Spinal cord (tissue), 10 donors: ENCODE measurements at places on chromosomes 2 and 18. TPM values are rescaled to one million over a fixed set of nuclear protein-coding genes. Genes with fewer than 3 reads are reported as not detected.

The EN1 gene
- total RNA-seq = 0.40 TPM

The ZBTB7C gene
- 7.6 TPM for total RNA-seq

The LMAN1 gene
- 63.2 TPM for total RNA-seq

The RGPD4 gene
- total RNA-seq = 0.10 TPM

The DTNA gene
- total RNA-seq = 123 TPM

DNA sequence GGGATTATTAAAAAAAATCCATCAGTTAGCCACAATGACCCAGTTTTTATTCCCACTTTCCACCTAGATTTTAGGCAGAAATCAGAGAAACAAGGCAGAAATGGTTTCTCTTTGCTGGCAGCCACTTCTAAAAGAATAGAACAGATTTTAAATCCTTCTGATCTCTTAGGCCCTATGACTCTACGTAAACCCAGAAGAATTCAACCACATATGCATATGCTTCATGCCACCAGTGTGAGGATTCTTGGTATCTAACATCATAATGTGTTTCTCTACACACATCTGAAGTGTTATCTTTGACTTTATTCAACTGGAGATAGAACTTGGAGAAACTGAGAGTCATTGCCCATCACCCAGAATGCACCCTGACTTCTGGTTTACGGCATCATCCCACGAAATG is 128.7 kb upstream of the TANK start:
- DNase-seq = no peak
- H3K27me3 ChIP-seq = no peaks in the 10 kb centered on the region
- no peaks in the 10 kb centered on the region for H3K4me1 ChIP-seq
- H3K27ac ChIP-seq = no peak overlapping the region

GRCh38 chr18:49944663-49945062 is 131.3 kb upstream of the ACAA2 start:
- no peak overlapping the region for H3K27ac ChIP-seq
- H3K27me3 ChIP-seq = no peaks in the 10 kb centered on the region
- H3K36me3 ChIP-seq = no peaks in the 10 kb centered on the region
- H3K4me1 ChIP-seq = no peaks in the 10 kb centered on the region

GRCh38 chr2:127485051-127485693 is 41.1 kb downstream of the IWS1 start:
- no peaks in the 10 kb centered on the region for H3K4me1 ChIP-seq
- H3K36me3 ChIP-seq = peaks cover 39% of the 10 kb centered on the region
- H3K27me3 ChIP-seq = no peaks in the 10 kb centered on the region

- no peak for DNase-seq
- no peak overlapping the region for H3K27ac ChIP-seq
- H3K27me3 ChIP-seq = no peaks in the 10 kb centered on the region
- no peaks in the 10 kb centered on the region for H3K4me1 ChIP-seq
- no peak overlapping the region for H3K4me3 ChIP-seq
These were observed 37.0 kb downstream of the KLHL14 start for GRCh38 chr18:32735781-32736180.

DNA sequence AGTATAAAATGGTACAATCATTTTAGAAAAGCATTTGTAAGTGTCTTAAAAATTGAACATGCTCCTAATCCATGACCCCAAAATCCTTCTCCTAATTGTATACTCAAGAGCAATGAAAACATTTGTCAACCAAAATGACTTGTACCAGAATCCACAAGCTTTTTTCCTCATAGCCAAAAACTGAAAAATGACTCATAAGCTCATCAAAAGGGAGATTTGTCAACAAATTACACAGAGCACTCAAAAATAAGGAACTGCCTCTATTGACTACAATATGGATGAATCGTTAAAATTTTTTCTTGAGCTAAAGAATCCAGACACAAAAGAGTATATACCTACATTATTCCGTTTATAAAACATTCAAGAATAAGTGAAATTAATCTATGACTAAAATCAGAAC is 544.8 kb downstream of the ARHGAP15 start:
- H3K4me1 ChIP-seq = no peaks in the 10 kb centered on the region
- no peaks in the 10 kb centered on the region for H3K27me3 ChIP-seq
- no peak for DNase-seq
- H3K27ac ChIP-seq = no peak overlapping the region
- H3K36me3 ChIP-seq = no peaks in the 10 kb centered on the region
- no peak overlapping the region for H3K4me3 ChIP-seq

DNA sequence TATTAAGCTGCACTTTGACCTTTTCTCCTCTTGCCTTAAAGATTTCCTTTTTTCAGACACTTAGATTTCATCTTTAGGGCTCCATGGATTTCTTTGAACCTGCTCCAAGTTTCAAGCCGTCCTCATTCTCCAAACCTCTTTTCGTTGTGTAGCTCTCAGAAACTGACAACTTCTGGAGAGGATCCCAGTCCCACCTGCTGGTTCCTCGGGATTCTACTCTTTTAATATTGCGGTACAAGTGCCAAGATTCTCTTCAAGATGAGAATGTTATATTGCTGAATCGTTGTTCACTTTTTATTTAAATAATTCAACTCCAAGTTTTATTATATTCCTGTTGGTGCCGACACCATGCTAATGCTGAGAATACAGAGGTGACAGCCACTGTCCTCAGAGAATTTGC is 141.1 kb downstream of the CDH20 start:
- peaks cover 13% of the 10 kb centered on the region for H3K4me1 ChIP-seq
- no peak overlapping the region for H3K4me3 ChIP-seq
- peak overlapping the region; percentile 38 for H3K27ac ChIP-seq
- H3K27me3 ChIP-seq = peaks cover 3% of the 10 kb centered on the region

GRCh38 chr2:64976276-64976675 is 12.9 kb upstream of the SLC1A4 start:
- H3K4me1 ChIP-seq = peaks cover 4% of the 10 kb centered on the region
- no peak for DNase-seq

DNA sequence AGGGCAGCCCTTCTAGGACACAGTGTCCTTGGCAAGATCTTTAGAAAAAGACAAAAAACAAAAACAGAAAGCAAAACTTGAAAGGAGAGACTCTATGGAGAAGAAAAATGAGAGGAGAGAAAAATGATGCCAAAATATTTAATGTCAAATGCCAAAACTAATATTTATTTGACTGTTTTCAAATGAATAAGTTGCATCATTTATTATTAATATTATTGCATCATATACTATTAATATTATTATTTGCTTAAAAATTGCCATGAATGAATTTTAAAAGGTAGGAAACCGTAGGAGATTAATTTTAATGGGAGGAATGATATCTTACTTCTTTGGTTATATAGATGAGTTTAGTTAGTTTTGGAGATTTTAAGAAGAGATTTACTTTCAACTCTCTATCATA is 144.3 kb downstream of the DAW1 start:
- no peaks in the 10 kb centered on the region for H3K4me1 ChIP-seq
- H3K4me3 ChIP-seq = no peak overlapping the region
- no peaks in the 10 kb centered on the region for H3K27me3 ChIP-seq
- no peaks in the 10 kb centered on the region for H3K36me3 ChIP-seq
- DNase-seq = no peak

DNA sequence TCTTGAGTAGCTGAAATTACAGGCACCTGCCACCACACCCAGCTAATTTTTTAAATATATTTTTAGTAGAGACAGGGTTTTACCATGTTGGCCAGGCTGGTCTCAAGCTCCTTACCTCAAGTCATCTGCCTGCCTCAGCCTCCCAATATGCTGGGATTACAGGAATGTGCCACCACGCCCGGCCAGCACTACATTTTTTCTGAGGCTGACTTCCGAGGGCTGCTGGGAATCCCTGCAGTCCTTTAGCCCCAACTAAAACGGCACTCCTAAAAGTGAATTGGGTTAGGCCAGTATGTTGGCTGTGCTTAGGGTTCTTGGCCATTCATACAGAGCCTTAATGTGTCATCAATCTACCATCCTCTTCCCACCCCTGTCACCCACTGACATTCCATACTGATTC is 375.4 kb downstream of the DCC start:
- no peaks in the 10 kb centered on the region for H3K36me3 ChIP-seq
- no peaks in the 10 kb centered on the region for H3K27me3 ChIP-seq
- no peak overlapping the region for H3K27ac ChIP-seq
- peaks cover 3% of the 10 kb centered on the region for H3K4me1 ChIP-seq
- DNase-seq = no peak
- no peak overlapping the region for H3K4me3 ChIP-seq

GRCh38 chr2:84938194-84938879 is 32.6 kb upstream of the KCMF1 start:
- H3K27me3 ChIP-seq = no peaks in the 10 kb centered on the region
- H3K36me3 ChIP-seq = no peaks in the 10 kb centered on the region
- no peak overlapping the region for H3K4me3 ChIP-seq

DNA sequence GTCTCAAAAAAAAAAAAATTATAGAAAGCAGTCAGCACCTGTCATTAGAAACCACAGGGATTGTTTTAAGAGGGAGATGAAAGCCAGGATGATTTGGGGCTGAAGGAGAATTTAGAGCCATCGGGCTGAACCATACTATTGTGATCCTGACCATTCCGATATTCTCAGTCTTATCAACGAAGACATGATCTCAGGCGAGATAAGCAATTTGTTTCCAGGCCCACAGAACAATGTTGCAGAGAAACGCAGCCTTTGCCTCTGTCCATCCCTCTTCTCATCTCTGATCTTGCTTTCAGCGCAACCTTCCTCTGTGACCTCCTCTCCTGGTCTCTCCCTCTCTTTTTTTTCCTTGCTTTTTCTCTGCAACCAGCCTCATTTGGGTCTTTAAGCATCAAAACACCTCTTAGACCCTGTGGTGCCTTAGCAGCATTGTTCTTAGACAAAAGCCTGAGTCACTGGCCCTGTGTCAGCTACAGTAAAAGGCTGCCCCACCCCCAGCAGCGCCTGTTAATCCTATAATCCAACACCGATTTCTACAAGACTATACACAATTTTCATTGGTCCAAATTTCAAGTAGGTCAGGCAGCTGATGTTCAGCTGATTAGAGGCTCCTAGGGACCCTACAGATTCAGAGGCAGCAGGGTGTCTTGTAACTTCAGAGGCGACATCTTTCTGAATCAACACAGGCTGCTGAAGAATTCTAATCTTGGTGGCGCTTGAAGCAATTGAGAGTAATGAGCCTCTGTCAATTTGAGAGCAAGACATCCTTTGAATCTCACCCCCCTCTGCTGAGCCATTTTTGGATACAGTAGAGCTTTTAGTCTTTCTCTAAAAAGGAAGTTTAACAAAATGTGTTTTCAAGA is 206.0 kb downstream of the NCK2 start:
- H3K4me1 ChIP-seq = peaks cover 6% of the 10 kb centered on the region
- H3K27me3 ChIP-seq = no peaks in the 10 kb centered on the region
- no peak for DNase-seq
- no peak overlapping the region for H3K27ac ChIP-seq

- H3K4me1 ChIP-seq = no peaks in the 10 kb centered on the region
- H3K27ac ChIP-seq = no peak overlapping the region
- H3K4me3 ChIP-seq = no peak overlapping the region
- H3K36me3 ChIP-seq = peaks cover 57% of the 10 kb centered on the region
These were observed 9.8 kb downstream of the RBFA start for GRCh38 chr18:80044072-80044471.

DNA sequence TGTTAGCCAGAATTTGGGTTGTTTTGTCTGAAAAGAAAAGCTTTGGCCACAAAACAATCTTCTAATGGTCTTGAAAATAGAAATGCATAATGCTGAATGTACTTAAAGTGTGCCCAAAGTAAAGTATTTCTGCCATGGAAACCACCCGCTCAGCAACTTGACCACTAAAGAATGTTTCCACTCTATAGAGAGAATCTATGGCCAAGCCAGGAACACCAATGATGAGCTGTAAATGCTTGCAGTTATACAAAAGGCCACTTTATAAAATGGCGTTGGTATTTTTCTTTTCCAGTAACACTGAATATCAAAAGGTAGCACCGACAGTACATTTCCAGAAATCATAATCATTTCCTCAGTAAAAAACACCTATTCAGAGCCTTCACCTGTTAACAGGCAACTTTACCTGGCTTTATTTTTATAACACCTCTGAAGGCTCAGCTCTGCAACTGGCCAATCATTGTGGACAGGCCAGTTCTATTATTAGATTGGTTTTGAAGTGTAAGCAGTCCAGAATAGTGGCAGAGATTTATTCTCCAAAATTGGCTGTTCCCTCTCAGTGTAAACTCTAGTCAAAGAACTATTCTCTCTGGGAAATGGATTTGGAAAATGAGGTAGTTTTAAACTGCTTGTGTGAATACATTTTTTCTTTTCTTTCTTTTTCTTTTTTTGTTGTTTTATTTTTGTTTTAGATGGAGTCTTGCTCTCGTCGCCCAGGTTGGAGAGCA is 36.1 kb downstream of the SLC40A1 start:
- H3K36me3 ChIP-seq = no peaks in the 10 kb centered on the region
- no peak overlapping the region for H3K4me3 ChIP-seq
- H3K27me3 ChIP-seq = no peaks in the 10 kb centered on the region
- H3K27ac ChIP-seq = peak overlapping the region; percentile 12
- H3K4me1 ChIP-seq = peaks cover 3% of the 10 kb centered on the region
- DNase-seq = no peak

GRCh38 chr18:44841221-44841620 is 160.5 kb downstream of the SETBP1 start:
- DNase-seq = no peak
- H3K4me1 ChIP-seq = peaks cover 32% of the 10 kb centered on the region
- H3K27me3 ChIP-seq = no peaks in the 10 kb centered on the region
- no peaks in the 10 kb centered on the region for H3K36me3 ChIP-seq
- H3K27ac ChIP-seq = no peak overlapping the region

- no peak overlapping the region for H3K4me3 ChIP-seq
- H3K4me1 ChIP-seq = no peaks in the 10 kb centered on the region
- H3K36me3 ChIP-seq = peaks cover 15% of the 10 kb centered on the region
- no peaks in the 10 kb centered on the region for H3K27me3 ChIP-seq
- DNase-seq = no peak
These were observed 294.3 kb upstream of the EPAS1 start for GRCh38 chr2:46002947-46003346.

DNA sequence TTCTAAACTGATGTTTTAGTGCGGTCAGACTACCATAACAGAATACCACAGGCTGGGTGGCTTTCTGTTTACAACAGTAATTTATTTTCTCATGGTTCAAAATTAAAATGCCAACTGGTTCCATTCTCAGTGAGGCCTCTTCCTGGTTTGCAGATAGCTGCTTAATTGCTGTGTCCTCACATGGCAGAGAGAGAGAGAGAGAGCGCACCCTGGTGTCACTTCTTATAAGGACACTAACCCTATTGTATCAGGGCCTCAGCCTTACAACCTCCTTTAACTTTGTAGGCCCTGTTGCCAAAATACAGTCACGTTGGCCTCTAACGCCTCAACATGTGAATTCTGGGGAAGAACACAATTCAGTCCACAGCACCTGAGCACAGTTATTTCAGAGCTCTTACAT is 37.5 kb upstream of the ZNF385B start:
- no peak for DNase-seq
- H3K27ac ChIP-seq = no peak overlapping the region
- H3K36me3 ChIP-seq = no peaks in the 10 kb centered on the region
- H3K4me1 ChIP-seq = no peaks in the 10 kb centered on the region
- H3K27me3 ChIP-seq = no peaks in the 10 kb centered on the region
- H3K4me3 ChIP-seq = no peak overlapping the region

DNA sequence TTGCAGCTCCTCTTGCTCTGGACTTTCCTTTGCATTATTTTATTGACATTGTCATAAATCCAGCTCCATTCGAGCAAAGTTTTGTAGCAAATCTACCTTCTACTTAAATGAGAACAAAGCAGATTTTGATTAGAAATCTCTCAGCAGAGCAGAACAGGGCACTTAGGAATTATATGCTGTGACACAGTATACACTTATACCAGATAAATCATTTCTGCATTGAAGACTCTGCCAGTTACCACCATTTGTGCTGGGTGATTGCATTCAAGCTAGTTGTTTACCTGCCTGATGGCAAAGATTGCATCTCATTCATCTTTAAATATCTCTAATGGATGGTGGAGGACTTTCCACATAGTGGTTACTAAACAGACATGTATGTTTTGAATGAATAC is 441.7 kb upstream of the HNMT start:
- H3K36me3 ChIP-seq = no peaks in the 10 kb centered on the region
- H3K27me3 ChIP-seq = no peaks in the 10 kb centered on the region
- no peaks in the 10 kb centered on the region for H3K4me1 ChIP-seq
- no peak overlapping the region for H3K27ac ChIP-seq
- no peak for DNase-seq
- no peak overlapping the region for H3K4me3 ChIP-seq
